ENCODE measurements at places on chromosomes 6 and 20.
A peak's percentile ranks its signal among the peaks of the same experiment; 100 is the strongest.

DNA sequence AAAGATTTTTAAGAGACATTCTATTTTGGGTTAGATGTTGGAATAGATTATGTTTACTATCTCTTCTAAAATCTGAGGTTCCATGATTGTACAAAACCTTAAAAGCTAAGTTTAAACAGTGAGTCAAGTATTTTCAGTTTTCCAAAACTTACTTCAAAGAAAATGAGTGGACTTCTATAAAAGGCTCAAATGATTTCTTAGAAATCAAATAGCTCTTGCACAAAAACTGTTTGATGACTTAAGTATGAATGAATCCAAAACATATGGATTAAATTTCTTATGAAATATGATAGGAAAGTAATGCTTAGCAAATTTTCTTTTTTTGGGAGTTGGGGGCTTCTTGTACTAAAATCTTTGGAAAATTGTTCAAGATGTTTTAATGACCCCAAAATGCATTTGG is 837.3 kb upstream of the SLC35B3 start:
- no peak for DNase-seq

GRCh38 chr20:8385247-8385646 is 253.2 kb downstream of the PLCB1 start:
- DNase-seq: peak; percentile 36

- no peak for DNase-seq
Observed at GRCh38 chr20:50872560-50873425, 58.4 kb downstream of the ADNP start.

GRCh38 chr6:105259913-105260889 is 80.4 kb upstream of the POPDC3 start:
- no peak for DNase-seq

DNA sequence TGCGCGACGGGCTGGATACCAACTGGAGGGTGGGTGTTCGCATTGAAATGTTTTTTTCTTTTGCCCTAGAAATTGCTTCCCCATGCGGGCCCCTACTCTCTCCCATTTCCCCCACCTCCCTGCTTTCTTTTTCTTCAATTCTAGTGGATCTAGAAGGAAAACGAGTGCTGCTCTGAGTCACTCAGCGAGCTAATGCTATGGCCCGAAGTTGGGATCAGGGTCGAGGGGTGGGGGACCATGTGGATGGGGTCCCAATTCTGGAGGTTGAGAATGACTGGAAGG is 71.5 kb downstream of the SOX4 start:
- no peak for DNase-seq

GRCh38 chr20:16035576-16035975 is 537.7 kb downstream of the KIF16B start:
- DNase-seq: no peak

GRCh38 chr6:118544105-118544504 is 4.0 kb upstream of the PLN start:
- DNase-seq: no peak

GRCh38 chr6:159971341-159972178 is 2.7 kb downstream of the IGF2R start:
- DNase-seq: no peak

- DNase-seq: no peak
Observed at GRCh38 chr6:27478141-27478705, 5.3 kb upstream of the ZNF184 start.

- DNase-seq: no peak
Observed at GRCh38 chr6:42224222-42225028, 6.8 kb upstream of the MRPS10 start.

DNA sequence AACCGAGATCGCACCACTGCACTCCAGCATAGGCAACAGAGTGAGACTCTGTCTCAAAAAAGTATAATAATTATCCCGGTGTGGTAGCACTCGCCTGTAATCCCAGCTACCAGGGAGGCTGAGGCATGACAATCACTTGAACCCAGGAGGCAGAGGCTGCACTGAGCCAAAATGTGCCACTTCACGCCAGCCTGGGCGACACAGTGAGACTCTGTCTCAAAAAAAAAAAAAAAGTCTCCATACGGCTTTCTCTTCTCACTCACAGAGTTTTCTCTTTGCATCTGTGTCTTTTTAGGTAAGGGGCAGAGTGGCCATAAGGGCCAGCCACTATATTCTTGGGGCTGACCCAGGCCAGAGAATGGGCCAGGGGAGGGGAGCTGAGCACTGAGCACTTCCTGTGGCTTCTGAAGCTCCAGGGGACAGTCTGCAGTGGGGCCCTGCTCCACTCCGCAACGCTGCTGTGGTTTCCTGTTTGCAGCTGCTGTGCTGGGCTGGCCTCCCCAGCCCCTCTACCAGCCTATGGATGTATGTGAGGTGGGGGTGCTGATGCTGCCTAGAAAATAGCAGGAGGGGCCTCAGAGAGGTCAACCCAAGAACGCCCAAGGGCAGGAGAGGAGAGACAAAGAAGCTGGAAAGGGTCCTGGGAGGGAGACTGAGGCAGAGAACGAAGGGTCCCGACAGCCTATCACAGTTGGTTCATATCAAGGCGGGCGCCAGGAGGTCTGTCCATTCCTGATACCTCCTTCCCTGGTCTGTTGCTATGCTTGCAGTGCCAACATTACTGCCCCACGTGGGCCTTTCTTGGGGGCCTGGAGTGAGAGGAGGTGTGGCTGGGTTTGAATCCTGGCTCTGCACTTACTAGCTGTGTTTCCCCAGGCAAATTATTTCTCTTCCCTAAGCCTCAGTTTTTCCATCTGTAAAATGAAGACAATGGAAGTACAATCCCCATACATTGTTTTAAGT is 16.0 kb downstream of the SLA2 start:
- no peak for DNase-seq

- no peak for DNase-seq
Observed at GRCh38 chr20:24461848-24462247, 7.6 kb upstream of the SYNDIG1 start.

- DNase-seq: no peak
Observed at GRCh38 chr20:24492698-24493097, 23.3 kb downstream of the SYNDIG1 start.

GRCh38 chr6:105949869-105950268 is 136.3 kb upstream of the PRDM1 start:
- no peak for DNase-seq

DNA sequence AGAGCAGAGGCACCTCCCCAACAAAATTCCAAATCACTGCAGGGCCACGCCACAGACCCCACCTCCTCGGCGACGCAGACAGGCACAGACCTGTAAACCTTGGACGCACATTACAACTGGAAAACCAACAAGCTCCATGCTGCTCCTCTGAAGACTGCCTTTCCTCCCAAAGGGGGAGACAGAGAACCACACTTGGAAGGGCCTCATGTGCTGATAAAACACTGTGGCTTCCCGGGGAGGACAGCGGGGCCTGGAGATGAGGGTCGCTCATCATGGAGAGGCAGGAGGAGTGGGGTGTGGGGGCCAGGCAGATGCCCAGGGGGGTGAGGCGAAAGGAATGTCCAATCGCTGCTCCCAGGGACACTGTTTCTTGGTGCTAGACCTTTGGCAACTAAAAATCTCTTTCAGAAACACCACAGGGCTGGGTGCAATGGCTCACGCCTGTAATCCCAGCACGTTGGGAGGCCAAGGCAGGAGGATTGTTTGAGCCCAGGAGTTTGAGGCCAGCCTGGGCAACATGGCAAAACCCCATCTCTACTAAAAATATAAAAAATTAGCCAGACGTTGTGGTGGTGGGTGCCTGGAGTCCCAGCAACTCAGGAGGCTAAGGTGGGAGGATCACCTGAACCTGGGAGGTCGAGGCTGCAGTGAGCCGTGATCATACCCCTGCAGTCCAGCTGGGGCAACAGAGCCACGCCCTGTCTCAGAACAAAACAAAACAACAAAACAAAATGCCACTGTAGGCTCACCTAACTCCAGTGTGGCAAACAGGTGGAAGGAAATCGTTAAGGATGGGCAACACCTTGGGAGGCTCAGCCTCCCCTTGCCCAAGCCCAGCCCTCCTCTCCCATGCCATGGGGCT is 53.8 kb downstream of the ABHD12 start:
- DNase-seq: no peak

DNA sequence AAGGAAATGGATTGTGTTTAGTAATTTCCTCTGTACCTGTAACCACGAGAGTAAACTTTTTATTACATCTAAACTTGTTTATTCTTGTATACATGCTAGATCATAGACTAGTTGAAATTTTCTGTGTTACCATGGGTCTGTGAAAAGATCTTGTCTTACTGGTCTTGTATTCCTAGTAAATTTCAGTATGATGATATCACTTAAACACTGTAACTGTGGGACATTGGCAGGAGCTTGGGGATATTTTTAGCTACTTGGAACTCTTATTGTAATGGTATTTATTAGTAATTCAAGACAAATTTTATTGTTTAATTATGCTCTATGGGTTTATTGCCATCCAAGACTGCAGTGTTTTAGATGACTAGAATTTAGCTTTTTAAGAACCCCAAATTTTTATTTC is 25.9 kb upstream of the TULP4 start:
- DNase-seq: no peak

DNA sequence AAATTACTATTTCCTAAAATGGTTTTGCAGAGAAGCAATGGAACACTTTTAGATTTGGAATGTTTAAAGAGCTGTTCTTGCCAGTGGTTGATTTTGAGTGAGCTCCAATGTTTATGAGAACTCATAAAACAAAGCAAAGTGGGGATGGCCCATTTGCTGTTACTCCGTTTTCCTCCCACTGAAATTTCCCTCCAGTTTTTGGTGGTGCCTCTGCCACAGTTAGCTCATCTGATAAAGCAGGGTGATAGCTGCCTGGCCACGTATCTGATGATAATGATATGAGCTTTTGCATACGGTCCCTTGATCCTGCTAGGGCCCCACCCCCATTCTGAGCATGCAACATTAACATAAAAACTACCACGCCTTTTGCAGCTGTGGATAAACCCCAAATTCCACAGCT is 10.4 kb downstream of the CD83 start:
- no peak for DNase-seq

DNA sequence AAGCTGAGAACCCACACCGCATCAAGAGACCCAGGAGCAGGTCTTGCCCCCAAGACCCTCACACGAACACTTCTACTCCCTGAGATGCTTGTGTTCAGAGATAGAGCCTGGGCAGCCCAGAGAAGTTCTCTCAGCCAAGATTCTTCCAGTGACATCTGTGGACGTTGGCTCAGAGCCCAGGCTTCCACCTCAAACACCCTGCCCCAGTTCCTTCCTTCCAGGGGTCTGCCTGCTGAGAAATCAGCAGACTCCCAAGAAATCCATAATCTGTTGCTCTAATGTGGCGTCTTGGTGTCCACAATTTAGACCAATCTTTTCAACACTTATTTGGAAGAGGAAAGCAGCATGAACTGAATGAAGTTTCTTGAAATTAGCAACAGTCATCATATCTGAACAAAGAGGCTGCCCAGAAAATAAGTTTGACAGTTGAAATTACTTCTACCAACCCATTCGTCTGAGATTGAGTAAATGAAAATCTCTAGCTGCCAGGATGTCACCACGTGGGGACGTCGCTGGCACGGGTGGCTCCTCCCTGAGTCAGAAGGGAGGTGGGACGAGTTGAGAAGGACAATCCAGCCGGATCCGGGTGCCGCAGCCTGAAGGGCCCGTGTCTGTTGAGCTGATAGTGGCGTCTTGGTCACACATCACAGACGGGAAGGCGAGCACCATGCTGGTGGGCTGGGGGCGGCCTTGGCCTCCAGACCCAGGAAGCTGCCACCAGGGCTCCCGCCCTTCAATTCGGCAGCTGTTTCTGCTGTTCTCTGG is 400.9 kb downstream of the TAF4 start:
- no peak for DNase-seq

Data from left hindlimb (tissue), 1 donor.